RWPE1 (cell line): ENCODE measurements at places on chromosomes 2 and 18.

DNA sequence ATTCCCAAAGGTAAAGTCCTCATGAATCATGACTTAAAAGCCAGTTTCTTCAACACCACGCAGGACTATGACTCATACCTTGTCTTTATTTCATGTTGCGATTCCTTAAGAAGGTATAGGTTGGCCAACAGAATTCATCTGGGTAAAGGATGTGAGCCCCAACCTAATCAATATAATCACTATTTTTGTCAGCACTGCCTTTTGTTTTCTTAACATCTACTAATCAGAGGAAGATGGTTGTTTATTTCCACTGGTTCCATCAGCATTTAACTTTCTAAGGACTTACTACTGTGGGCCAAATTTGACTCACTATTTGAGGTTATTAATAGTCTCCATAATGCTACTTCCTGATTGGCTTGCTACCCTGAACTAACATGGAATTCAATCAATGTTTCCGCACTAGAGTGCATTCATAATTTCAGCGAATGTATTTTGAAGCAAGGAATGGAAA, 78.6 kb downstream of the SCG2 start:
- DNase-seq: peak; percentile 44

GRCh38 chr2:212299943-212300342, 238.7 kb downstream of the ERBB4 start:
- no peak for DNase-seq

GRCh38 chr2:120817136-120817955, 81.7 kb downstream of the GLI2 start:
- no peak for DNase-seq

- peak; percentile 43 for DNase-seq
Measured at GRCh38 chr2:218166791-218167190, at the start of gene CXCR1. Gene CXCR1 (minus strand): TSS chr2:218166962. CDS start chr2:218165211, 1,751 bp downstream.

DNA sequence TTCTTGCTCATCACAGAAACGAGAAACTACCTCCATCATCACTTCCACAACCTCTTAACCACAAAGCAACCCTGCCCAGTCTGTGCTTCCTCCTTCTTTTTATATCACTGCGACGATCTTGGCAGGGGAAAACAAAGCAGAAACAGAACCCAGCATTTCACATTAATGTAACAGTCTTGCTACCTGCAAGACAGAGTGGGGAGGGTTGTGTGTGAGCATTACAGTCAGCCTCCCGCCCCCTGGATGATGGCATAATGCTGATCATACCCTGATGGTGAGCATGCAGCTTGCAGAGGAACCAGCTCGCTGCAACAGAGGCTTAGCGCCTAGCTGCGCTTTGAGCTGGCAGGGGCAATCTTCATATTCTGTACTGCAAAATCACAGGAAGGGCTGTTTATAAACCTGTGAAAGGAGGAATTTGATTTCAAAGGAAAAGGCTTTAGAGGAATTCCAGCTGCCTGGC, 376.1 kb downstream of the IRS1 start:
- no peak for DNase-seq

- no peak for DNase-seq
Measured at GRCh38 chr2:234710066-234710465, 213.2 kb upstream of the ARL4C start.

- no peak for DNase-seq
Measured at GRCh38 chr2:40299173-40299572, 152.7 kb downstream of the SLC8A1 start.

DNA sequence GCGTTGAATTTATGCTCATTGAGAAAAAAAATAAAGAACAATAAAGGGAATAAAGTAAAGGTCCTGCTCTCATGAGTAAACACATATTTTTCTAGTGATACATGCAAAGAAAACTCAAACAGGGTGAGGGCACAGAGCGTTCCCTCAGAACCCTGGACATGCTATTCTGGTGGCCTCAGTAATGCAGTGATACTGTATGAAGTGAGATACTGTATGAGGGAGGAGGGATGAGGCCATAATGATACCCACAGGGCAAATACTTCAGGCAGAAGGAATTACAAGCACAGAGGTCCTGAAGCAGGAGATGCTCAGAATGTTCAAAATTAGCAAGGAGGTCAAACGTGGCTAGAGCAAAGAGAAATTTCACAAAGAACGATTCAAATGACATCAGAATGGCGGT, 28.4 kb upstream of the RNU4ATAC start:
- DNase-seq: peak; percentile 59

DNA sequence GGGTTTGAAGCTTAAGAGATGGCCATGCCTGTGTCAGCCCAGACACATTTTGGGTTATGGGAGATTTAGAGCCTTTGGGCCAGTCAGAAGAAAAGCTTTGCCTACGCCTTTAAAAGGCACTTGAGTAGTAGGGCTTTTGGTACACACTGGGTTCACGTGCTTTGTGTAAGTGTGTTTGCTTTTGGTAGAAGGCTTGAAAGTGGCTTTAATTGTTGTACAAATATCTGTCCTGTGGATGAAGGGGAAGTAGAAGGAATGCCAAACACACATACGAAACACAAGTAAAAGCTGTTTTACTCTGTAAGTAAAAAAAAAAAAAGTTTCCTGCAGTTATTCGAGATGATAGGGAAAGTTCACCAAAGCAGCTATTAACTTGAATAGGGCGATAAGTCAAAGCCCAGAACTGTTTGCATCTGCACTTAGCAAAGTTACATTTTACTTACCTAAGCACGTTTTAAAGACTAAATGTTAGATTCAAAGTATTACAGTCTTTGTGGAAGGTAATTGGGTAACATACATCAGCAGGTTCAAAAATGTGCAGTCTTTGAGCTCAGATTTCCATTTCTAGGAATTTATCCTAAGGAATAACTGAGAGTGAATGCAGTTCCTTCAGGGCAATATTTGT, 75.4 kb downstream of the STK25 start:
- DNase-seq: no peak

GRCh38 chr2:196702641-196703040, 63.1 kb downstream of the CCDC150 start:
- no peak for DNase-seq

GRCh38 chr2:50118905-50119702, 912.8 kb downstream of the NRXN1 start:
- DNase-seq: no peak

GRCh38 chr2:77034445-77034844, 487.7 kb downstream of the LRRTM4 start:
- no peak for DNase-seq

- DNase-seq: no peak
Measured at GRCh38 chr2:233424154-233424951, 70.1 kb downstream of the DGKD start.

DNA sequence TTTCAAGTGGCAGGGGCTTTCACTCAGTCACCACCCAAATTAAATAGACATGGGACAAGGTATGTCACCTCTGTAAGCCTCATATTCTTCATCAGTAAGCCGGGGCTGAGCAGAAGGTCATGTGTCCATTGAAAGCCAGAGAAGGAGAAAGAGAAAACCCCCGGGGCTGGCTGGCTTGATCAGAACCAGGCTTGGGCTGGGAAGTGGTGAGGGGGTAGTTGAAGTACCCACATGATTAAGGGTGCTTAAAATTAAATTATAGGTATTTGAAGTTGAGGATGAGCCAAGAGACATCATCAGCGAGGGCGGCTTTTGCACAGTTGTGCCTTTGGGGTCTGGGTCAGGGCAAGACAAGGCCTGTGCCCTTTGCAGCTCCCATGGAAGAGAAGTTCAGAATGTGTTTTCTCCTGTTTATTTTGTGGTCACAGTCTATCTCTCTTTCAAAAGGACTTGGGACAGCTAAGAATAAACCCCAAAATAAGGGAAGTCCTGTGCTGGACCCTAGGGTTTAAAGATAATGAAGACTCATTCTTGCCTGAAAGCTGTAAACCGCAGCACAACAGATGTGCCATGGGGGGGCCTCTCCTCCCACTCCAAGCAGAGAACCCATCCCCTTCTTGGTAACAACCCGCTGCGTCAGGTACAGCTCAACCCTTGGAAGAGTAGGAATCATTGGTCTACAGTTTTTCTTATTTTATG, 10.7 kb downstream of the DBI start:
- no peak for DNase-seq

GRCh38 chr18:77334876-77335275, 85.2 kb downstream of the GALR1 start:
- DNase-seq: no peak

DNA sequence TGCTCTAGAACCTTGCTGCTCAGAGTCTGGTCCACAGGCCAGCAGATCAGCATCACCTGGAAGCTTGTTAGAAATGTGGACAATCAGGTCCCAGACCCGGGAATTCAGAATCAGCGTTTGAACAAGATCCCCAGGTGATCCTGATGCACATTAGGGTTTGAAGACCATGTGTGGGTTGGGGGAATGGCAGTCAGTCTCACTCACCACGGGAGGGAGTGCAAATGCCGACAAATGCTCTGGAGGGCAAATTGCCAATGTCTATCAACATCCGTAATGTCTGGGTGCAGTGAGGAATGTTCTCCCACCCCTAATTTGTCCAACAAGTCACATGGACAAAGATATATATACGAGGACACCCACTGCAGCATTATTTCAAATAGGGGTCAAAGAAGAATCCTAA, 34.5 kb downstream of the INPP5D start:
- DNase-seq: no peak

DNA sequence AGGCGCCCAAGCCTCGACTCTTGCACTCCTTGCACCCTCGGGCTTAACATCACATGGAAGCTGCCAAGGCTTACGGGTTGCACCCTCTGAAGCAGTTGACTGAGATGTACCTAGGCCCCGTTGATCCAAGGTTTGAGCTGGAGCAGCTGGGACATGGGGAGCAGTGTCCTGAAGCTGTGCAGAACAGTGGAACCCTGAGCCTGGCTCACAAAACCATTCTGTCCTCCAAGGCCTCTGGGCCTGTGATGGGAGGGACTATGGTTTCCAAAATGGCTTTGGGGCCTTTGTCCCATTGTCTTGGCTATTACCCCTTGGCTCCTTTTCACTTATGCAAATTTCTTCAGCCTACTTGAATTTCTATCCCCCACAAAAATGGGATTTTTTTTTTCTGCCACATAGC, 454.0 kb downstream of the PIK3C3 start:
- DNase-seq: no peak

- DNase-seq: no peak
Measured at GRCh38 chr2:240567872-240568677, at the start of gene RNPEPL1. Gene RNPEPL1 (plus strand): TSS chr2:240568484. CDS start chr2:240568587, 103 bp downstream.

- DNase-seq: no peak
Measured at GRCh38 chr2:168404764-168405163, 51.3 kb upstream of the CERS6 start.

- DNase-seq: no peak
Measured at GRCh38 chr2:233603520-233603919, 13.9 kb upstream of the UGT1A8 start.

DNA sequence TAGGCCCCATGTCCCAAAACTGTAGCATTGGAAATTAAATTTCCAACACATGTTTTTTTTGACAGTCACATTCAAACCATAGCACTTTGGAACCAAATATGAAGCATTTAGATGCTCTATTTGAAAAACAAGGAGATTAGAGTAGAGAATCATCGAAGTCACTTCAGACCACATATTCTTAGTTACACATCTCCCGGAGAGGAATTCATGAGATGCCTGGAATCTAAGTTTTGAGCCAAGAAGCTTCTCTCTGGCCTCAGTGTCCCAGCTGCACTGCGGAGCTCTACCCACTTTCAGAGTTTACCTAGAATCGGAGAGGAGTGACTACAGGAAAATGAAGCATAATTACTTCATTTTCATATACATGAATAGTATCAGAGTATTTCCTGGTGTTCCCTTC, 385.9 kb downstream of the TNS1 start:
- no peak for DNase-seq

DNA sequence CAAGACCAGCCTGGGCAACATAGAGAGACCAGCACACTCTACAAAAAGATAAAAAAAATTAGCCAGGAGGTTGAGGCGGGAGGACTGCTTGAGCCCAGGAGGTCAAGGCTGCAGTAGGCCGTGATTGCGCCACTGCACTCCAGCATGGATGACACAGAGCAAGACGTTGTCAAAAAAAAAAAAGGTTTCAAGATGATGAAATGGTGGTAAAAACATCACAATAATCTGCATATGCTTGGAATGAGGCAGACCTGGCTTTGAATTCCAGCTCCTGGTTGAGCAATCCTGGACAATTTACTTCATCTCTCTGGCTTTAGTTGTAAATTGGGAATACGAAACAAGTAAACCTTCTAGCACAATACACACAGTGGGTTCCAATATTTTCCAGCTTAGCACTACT, 24.1 kb downstream of the USP40 start:
- no peak for DNase-seq

GRCh38 chr2:233497692-233498091, 68.9 kb downstream of the USP40 start:
- no peak for DNase-seq

DNA sequence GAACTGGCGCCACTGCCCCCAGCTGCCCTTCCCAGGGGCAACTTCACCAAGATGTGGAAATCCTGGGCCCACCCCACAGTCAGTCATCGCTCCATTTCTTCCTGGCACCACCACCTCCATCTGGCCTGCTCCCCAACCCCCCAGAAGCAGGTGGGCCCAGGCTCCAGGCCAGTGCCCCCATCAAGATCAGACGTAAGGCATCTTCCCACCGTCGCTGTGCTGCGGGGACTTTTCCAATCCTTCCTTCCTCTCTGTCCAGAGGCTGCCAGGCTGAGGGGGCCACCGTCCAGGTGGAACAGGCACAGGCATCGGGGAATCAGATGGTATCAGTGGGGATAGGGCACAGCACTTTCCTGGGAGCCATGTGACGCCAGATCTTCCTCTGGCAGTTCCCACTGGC, 8.1 kb downstream of the PRLH start:
- no peak for DNase-seq

DNA sequence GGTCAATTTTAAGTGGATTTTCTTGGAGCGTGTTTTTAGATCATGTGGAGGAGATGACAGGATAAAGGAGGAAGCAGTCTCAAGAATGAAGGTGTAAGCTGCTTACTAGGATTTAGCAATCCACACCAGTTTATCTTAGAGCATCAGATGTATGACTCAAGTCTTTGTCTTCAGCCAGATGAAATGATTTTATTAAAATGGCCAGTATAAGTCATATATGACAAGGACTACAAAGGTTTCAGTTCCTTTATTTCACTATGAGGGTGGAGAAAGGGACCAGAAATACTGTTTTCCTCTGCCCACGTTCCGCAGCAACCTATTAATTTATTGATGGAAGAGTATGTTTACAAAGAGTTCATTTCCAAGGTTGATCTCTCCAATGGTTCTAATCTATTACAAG, 970.5 kb upstream of the SLC39A10 start:
- no peak for DNase-seq

GRCh38 chr2:86201671-86202335, 2.5 kb downstream of the MRPL35 start:
- DNase-seq: no peak

- DNase-seq: no peak
Measured at GRCh38 chr2:41142478-41142877, 690.6 kb upstream of the SLC8A1 start.

DNA sequence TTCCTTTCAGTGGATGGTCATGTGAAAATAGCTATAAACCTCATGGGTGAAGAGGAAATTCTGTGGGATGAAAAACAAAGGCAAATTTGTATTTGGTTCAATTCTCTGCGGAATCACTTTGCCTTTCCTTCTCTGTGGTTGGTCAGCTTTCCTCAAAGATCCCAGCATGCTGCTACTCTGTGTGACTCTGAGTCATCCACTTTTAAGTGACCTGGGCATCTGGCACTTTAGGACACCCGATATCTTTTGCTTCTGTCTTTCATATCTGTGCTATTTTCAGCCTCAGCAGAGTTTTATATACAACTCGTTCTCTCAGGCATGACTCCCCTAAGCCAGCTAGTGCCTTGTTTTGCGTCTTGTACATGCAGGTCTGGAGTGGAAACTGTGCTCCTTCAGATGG, 217.0 kb upstream of the PIEZO2 start:
- DNase-seq: no peak
